ENCODE measurements at places on chromosomes 16 and 17. TPM values are rescaled to one million over a fixed set of nuclear protein-coding genes. Genes with fewer than 3 reads are reported as not detected.
A peak's percentile ranks its signal among the peaks of the same experiment; 100 is the strongest.

GRCh38 chr17:74738051-74738996 is 1.3 kb downstream of the RAB37 start:
- DNase-seq: peak; percentile 79

DNA sequence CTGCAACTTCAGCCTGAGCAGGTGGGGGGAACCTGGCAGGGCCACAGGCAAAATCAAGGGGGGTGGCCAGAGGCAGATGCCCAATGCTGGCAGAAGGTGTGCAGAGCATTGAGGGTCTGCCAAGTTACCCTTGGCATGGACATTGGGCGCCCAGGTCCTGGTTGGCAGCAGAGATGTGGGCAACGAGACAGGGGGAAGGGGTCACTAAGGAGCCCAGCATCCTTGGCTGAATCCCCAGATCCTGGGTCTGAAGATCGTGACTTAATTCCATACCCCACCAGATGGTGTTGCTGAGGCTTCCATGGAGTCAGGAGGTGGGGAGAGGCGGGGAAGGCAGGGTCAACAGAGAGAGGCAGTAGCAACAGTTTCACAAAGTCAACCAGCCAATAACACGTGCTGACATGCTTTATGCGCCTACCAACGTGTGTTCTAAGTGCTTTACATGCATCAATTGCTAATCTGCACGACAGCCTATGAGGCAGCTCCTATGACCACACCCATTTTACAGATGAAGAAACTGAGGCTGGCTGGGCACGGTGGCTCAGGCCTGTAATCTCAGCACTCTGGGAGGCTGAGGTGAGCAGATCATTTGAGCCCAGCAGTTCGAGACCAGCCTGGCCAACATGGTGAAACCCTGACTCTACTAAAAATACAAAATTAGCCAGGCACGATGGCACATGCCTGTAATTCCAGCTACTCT is 83.3 kb downstream of the GSG1L start:
- DNase-seq: no peak

- DNase-seq: no peak
Measured at GRCh38 chr16:57677622-57678369, 9.7 kb downstream of the ADGRG3 start.

SPATA32 gene
- 0.33 TPM for polyA plus RNA-seq

- no peak for DNase-seq
Measured at GRCh38 chr16:27369806-27370205, 32.2 kb upstream of the IL21R start.

DNA sequence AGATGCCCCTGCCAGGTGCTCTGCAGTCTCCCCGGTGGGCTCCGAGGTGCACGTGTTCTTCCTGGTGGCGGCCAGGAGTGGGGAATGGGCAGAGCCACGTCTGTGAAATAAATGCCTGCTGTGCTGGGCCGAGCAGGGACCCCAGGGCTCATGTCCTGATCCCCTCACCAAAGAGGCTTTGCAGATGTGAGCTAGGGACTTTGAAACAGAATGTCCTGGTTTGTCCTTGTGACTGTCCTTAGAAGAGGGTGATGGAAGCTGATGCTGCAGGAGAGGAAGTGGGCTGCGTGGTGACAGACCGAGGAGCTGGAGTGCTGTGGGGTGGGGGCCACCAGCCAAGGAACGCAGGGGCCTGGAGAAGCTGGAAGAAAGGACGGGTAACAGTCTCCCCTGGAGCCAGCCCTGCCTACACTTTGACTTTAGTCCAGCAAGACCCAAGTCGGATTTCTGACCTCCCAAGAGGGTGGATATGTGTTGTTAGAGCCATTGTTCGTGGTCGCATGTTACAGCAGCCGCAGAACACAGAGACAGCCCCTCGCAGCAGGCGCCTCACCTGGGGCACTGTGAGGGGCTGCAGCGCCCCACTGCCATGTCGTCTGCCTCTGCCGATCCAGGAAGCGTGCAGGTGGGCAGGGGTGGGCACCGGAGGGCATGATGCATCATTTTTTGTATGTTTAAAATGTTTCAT is 217.9 kb upstream of the CIBAR2 start:
- no peak for DNase-seq

DNA sequence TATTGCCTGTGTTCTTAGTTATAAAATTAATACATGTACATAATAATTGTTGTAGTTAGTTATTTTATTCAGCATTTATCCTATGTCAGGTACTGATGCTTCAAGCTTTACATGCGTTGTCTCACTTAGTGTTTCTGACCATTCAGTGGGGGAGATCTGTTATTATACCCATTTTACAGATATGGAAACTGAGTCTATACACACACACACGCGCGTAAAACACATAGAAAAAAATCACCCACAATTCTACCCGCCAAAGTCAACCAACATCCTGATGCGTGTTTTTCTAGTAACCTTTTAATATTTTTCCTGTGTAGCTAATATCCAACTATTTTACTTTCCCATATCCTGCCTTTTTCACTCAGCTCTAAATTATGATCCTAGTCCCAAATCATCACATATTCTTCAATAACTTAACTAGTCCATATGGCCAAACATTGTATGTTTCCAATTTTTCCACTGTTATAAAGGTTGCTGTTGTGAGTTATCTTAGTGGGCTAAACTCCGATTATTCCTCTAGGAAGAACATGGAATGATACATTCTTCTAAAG is 48.4 kb downstream of the BMERB1 start:
- no peak for DNase-seq

MRPL45 gene
- polyA plus RNA-seq: 25.7 TPM

DNA sequence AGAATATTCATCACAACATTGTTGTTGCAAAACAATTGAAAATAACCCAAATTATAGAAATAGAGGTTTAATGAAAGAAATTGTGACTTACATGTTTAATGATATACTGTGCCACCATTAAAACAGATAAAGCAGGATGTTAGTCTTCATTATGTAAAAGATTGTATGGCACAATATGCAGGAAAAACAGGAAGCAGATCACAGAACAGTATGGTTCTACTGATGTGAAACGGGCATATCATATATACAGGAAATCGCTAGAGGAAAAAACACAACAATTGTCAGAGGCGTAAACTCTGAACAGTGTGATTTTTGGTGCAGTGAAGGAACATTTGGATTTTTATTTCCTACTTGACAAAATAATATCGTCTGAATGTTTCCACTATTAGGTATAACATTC is 22.0 kb downstream of the OR3A1 start:
- no peak for DNase-seq

ZFP90 gene
- 24.0 TPM for polyA plus RNA-seq

HSF5 gene
- 0.76 TPM for polyA plus RNA-seq

DNA sequence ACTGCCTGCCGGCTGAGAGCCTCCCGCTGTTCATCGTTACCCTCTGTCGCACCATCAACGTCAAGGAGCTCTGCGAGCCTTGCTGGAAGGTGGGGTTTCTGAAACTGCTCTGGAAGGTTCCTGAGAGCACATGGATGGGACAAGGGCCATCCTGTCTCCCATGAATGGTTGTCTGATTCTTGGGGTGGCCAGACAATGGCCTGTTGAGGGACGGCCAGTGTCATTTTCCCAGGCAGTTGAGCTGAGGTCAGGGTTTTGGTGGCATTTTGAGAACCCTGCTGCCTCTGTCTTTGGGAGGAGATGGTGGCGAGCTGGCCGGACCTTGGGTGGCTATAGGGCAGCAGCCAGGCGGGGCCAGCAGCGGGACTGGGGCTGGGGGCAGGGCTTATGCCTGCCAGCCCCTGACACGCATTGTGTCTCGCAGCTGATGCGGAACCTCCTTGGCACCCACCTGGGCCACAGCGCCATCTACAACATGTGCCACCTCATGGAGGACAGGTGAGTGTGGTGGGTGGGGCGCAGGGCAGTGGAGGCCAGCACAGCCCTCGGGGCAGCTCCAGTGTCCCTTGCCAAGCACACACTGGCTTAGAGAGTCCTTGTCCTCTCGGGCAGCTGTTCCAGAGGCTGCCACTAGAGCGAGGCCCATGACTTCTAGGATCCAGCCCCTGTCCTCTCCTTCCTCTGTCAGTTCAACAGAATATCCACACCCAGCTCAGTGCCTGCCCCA is 9.1 kb downstream of the TSC2 start:
- DNase-seq: no peak

- DNase-seq: no peak
Measured at GRCh38 chr16:75460446-75460845, 4.0 kb downstream of the TMEM170A start.

GAST gene
- polyA plus RNA-seq: not detected

GRCh38 chr16:57621521-57622271 is 6.7 kb upstream of the ADGRG1 start:
- no peak for DNase-seq

DNA sequence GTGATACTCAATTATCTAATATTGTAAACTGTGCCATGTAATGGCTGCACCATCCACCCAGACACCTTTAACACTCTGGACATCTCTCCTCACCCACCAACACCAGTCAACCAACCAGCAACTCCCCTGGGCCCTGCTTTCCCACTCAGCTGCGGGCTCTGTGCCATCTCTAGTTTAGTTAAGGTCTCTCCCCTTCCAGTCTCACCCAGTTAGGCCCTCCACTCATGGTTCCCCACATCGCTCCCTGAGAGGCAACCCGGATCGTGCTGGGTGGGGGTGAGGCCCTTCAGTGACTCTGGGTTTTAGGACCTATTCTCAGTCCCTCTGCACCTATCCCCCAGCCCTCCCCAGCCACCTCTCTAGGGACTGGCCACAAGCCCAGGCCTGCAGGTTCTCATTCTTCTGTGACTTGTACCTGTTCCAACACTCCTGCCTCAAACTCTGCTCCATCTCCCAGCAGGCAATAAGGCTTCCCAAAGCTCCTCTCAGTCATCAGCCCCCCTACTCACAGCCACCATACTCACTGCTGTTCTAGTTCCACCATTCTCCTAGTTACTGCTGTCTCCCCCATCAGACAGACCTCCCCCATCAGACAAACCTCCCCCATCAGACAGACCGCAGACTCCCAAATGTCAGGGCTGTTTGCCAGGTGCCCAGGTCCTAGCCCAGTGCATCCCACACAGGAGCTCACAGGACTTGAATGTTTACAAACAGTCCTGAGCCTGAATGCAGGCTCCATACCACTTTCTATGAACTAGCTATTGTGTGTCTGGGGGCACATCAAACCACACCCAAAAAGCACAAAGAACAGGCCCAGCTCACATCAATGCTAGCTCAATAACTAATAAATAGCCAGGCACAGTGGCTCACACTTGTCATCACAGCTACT is 2.6 kb downstream of the TK2 start:
- DNase-seq: no peak

CYB5D1 gene
- 3.1 TPM for polyA plus RNA-seq

DNA sequence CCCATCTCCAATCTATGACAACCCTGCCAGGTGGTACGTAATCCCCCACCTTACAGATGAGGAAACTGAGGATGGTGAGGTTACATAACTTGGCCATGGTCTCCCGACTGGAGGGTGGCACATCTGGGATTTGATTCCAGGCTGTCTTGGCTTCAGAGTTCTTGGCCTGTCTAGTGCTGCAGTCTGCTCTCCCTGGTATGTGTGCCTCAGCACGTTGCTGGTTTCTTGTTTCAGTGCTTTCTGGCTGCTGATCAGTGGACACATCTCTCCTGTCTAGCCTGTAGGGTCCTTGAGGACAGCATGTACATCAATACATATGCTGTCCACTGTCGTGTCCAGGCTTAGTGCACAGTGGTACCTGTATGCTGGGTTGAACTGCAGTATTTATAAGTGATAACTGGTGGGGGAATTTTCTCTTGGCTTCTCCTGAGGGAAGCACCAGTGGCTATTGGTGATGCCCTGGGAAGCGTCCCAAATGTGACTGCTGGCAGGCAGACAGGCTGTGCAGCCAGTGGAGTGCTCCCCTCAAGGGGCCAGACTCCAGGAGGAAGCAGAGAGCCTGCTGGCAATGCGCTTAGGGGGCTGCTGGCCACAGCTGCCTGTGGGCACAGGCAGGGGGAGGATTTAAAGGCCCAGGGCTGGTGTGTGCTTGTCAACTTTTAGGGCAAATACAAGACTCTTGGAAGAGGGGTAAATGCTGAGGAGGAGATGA is 14.4 kb downstream of the CTRL start:
- no peak for DNase-seq

DNA sequence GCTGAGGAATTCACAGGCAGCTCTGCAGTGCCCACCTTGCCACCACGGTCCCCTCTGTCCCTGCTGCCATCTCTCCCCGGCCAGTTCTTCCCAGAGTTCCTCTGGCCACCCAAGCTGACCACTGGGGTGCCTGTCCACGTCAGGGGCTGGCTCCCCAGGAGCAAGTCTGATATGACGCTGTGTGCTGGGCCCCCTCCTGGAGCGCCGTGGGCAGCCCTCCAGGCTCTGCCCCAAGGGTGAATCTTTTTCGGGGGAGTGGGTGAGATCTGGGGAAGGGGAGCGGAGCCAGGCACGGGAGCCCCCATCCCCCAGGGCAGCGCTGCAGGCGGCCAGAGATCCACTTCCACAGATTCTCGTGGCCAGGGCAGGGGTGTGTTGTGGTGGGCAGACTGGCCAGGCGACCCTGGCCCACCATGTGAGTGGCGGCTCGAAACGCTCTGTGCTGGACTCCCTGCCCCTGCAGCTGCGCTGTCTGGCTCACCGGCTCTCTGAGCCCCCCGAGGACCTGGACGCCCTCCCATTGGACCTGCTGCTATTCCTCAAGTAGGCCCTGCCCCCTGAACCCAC is 3.7 kb downstream of the MSLN start:
- no peak for DNase-seq

ZMYND15 gene
- not detected for polyA plus RNA-seq

ITGAE gene
- 66.6 TPM for polyA plus RNA-seq

ZACN gene
- polyA plus RNA-seq: 4.1 TPM

C16orf54 gene
- 45.0 TPM for polyA plus RNA-seq

DNA sequence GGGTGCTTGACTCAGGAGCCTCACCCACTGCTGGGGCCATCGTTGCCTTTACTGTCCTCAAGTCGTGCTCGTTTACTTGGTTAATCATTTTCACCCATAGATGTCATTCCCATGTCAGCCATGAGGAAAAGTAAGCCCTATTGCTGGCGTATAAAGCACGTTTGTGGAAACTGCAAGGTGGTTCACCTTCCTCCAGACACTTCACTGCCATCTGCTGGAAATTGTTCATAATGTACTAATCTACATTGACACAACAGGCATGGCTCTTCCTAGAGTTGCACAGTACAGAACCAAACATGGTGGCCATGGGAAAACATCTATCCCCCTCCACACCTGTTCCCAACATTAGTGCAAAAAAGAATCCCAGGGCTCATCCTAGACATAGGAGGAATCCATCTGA is 116.6 kb downstream of the ZNF18 start:
- DNase-seq: no peak

MYH11 gene
- polyA plus RNA-seq: 1.1 TPM

DNA sequence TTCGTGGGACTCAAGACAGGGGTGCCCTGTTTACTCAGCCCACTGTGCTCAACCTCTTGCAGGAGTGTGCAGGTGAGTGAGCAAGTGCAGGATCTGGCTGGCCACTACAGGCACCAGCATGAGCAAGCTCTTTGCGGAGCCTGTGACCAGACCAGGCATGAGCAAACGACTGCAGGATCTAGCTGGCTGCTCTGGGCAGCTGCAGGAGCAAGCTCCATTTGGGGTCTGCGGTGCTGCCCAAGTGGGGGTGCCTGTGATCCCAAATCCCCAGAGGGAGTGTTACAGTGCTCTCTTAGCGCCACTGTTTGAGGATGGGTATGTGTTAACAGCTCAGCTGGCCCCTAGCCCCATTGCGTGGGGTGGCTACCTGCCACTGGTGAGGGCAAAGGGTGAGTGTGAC is 2.4 kb downstream of the USP6 start:
- no peak for DNase-seq
